Heart right ventricle (tissue), 16 donors: ENCODE measurements at places on chromosomes 3 and 15.

DNA sequence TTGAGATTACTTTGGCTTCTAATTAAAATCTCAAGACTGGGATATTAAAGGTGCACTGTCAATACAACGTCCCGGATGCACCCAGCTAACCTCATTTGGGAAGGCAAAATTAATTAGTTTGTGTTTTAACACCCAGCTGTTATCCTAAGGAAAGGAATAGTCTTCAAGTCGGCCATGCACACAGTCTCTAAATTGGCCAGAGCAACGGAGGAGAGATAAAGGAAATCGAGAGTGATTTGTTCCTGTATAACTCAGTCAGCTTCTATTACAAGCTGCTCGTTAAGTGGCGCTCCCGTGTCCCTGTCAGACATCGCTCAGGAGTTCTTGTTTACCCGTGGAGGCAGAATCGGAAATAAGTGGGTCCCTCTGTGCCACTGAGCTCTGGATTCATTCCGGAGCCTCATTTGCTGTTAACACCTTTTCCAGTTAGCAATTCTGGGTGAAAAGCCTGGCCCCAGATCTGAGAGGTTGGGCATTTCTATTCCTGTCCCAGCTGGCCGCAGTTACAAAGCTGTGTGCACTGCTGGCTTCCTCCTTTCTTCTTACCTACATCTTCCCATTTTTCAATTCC, 63.9 kb downstream of the ST8SIA2 start:
- no peak for DNase-seq

DNA sequence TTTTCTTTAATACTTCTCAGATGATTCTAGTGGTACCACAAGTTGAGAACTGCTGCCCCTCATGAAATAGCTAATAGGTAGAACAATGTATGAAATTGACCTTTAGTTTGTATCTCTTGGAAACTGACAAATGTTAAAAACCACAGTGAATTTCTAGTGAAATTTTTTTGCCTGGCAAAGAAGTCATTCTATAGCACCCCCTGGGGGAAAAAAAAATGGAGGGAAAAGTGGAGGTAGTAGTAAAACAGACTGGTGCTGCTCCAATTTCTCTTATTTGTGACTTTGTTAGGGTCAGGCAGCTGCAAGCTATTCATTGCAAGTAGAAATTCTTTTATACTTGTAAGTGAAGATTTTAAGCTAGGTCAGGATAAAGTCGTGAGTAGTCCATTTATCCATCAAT, 605.0 kb downstream of the NLGN1 start:
- no peak for DNase-seq

DNA sequence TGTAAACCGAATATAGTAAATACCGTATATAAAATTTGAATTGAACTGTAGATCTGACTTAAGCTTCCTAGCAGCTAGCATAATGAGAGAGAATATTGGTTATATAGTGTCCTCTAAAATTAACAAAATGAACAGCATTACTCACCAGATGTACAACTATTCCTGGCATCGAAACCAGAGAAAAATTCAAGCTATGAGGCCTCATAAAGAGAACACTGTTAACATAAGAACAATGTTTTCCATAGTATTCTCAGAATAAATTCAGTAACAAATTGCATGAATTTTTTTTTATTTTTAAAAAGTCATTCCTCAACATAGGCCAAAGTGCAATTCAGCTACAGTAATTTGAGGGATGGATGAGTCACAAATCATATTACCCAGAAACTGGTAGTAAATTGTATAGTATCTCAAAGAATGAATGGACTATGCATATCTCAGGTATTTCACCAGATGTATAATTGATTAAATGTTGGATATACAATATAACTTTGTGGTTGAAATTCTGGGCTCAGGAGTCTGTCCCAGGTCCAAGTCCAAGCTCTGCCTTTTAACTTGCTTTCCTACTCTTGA, 5.0 kb downstream of the TMEM207 start:
- DNase-seq: no peak

- DNase-seq: no peak
Observed at GRCh38 chr3:172573422-172573821, 50.2 kb upstream of the TNFSF10 start.

DNA sequence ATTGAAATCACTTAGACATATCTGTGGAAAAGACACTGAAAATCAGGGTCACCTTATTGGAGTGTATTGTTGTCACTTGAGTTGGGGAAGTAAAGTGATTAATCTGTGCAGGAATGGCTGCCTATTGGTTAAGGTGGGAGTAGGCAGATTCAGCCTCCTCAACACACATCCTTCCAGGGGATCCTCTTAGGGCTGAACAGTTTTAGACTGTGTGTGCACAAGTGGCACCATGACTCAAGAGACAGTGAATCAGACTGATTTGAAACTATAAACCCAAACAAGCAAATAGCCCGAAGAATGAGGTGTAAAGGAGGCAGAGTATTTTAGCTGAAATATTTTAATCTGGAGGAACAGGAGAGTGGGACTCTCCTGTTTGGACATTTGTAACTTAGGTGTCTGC, 4.9 kb downstream of the ABHD17C start:
- no peak for DNase-seq
